ENCODE measurements at places on chromosomes 2 and 18. TPM values are rescaled to one million over a fixed set of nuclear protein-coding genes. Genes with fewer than 3 reads are reported as not detected.

CYP26B1 gene
- 3.1 TPM for total RNA-seq

SERPINB11 gene
- not detected for total RNA-seq

ZCCHC2 gene
- total RNA-seq, result 13.1 TPM

RAPH1 gene
- total RNA-seq, result 39.9 TPM

- DNase-seq, result no peak
These were observed 278.1 kb upstream of the ZEB2 start for GRCh38 chr2:144798034-144798433.

DNA sequence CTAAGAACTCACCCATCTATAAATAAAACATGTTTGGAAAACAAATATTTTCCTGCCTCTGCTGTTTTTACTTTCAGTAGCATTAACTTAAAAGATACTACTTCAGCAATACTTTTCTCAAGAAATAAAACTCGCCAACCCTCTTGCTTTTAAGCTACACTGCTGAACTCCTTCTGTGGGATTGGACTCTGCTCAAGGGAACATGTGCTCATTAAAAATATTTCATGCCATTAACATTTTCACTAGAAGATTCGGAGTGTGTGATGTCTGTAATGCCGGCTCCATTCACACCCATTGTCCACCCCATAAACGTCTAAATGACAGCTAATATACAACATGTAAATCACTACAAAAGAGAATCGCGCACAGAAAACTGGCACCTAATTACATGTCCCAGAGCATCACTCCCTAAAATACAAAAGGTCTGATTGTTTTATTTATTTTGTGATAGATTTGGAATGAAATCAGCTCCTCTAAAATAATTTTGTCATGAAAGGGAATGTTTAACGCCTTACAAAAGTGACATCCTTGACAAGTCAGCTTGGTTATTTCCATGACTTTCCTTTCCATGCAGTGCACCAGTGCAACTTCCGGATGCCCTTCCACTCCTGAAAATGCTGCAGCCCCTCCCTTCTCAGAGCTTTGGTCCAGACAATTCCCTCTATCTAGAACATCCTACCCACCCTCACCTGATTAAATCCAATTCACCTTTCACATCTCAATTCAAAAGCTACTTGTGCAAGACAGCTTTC, 73.1 kb downstream of the ANKRD44 start:
- no peak for DNase-seq
